RWPE1 (cell line): ENCODE measurements at places on chromosomes 3 and 15.

DNA sequence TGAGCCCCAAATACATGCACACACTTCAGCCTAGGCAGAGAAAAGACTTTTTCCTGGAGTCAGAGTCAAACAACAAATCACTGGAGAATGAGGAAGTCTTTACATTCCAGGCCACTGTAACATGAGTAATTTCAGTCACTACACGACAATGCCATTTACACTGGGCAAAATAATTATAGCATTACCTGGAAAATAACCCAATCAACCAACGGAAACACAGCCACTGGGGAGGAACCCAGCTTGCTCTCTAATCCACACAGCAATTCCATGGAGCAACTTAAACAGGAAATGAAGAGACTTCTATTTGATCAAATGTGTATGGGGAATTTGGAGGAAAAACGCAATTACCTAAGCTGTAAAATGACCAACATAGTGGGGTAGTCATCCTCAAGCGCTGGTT, 15.2 kb downstream of the FSTL1 start:
- DNase-seq: no peak

GRCh38 chr3:127150513-127151250, 42.2 kb upstream of the PRR23E start:
- DNase-seq: no peak

- DNase-seq: no peak
Measured at GRCh38 chr3:108021533-108021932, 69.3 kb downstream of the CD47 start.

DNA sequence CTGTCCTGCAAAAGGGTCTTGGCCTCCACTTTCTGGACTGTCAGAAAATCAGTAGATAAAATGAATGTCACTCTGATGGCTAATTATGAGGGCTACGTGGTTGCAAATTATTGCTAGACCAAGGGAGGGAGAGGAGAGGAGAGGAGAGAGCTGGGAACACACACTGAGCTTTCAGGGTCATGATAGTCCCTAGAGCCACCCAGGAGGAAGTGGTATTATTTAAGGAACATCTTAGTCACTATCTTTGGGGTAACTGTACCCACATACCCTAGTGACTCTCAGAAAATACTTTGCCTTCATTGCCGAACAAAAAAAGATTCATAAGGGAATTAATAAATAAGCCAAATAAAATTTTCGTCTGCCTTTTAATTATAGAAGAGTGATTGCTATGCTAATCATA, 642.3 kb upstream of the CFAP20DC start:
- no peak for DNase-seq

DNA sequence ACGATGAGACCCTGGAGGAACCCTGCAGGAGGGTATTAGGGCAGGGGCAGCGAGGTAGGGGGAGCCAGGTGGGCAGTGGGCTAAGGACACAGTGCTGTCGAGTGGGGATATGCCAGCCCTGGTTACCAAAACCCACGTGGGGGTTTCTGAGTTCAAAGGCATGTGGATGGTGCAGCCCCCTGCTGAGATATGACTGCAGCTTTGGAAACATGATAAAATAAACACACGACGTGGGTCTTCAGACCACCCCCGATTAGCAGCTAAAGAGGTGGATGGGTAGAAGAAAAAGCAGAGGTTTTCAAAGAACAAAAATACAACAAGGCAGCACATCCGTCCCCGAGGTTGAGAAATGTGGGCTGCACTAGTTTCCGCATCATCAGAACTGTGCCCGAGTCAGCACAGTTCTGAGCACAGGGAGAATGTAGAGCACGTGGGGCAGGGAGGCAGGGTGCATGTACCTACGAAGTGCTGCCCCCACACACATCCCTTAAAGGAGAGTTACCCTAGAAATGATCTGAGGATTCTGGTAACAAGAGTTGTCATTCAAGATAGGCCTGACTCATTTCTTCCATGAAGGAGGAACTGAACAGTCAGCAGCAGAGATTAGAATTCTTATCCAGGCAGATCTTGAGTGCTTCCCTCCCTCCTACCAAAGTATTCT, 121.3 kb downstream of the RPLP1 start:
- DNase-seq: no peak

DNA sequence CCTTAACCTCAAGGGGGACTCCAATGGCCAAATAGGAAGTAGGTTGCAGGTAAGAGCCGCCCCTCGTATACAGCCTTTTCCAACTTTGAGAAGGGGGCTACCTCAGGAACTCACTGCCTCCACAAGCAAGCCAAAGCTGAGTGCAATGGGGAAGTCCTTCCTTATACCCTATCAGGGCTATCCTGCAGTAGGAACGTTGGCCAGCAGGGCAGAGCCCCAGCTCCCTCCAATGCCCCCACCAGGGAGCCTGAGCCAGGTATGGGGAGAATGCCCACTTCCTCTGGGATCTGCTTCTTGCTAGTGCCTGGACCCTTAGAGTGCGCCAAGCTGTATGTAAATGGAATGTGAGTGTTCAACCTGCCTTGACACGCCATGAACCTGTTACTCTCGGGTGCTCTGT, 16.3 kb downstream of the CACNA2D2 start:
- DNase-seq: no peak

DNA sequence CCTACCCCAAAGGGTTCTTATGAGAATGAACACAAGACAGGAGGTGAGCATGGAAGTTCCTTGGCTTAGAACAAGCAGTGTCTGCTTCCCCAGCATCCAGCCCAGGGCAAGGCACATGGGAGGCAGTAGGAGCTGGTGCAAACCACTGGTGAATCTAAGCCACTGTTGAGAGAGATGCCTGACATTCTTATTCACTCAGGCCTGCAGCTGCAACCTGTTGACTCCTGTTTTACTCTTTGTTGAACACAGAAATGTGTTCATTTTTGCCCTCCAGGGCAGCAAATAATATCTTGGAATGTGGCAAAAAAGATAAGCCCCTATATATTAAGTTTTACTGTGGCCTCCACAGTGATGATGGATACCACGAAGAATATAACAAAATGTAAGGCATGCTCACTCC, 8.9 kb upstream of the PAK6 start:
- DNase-seq: no peak

- DNase-seq: no peak
Measured at GRCh38 chr15:76930831-76931396, 635 bp upstream of the RCN2 start.

DNA sequence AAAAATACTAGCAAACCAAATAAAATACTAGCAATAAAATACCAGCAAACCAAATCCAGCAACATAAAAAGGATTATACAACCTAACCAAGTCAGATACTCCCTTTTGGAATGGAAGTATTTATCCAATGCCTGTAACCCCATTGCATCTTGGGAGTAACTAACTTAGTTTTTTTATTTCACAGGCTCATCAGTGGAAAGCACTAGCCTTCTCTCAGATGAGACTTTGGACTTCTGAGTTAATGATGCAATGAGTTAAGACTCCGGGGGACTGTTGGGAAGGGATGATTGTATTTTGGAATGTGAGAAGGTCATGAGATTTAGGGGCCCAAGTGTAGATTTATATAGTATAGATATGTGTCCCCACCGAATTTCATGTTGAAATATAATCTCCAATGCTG, 41.2 kb downstream of the POLQ start:
- DNase-seq: no peak

- DNase-seq: no peak
Measured at GRCh38 chr3:119318876-119319275, 24.7 kb downstream of the ARHGAP31 start.

GRCh38 chr15:92922418-92923002, 22.4 kb downstream of the CHD2 start:
- no peak for DNase-seq

DNA sequence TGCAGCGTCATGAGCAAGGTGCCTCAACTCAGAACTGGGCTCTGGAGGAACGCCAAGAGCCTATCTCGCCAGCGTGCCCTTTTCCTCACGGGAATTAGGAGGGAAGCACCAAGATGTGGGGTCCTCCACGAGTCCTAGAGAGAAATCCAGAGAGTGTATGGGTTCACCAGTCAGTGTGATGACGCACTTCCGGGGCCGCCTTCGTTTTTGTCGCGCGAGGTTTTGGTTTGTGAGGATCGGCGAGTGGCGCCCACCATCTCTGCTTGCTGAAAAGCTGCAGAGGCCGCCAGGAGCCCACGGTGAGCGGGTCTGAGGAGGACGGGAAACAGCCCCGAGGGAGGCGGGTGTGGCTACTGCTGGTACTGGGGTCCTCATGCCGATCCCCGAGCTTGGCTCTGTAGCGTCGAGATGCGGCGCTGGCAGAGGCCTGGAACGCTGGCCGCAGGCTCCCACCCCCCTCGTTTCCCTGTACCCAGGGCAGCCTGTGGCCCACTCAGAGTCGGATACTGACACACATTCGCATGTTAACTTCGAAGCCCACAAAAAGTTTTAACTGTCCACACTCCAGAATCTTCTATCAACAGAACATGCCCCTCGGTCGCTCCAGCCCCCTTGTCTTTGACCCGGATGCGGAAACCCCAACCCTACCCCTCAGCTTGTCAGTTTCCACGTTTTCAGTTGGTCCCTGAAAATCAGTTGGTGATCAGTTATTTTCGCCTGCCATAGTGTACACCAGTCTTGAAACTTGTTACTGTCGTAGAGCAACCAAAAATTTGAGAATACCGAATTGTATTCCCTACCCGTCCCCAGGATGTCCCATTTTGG, 30.4 kb downstream of the ZNF662 start:
- peak; percentile 79 for DNase-seq

GRCh38 chr3:158617982-158618875, 26.1 kb upstream of the GFM1 start:
- no peak for DNase-seq

- peak; percentile 77 for DNase-seq
Measured at GRCh38 chr3:172155897-172156585, 116.7 kb downstream of the FNDC3B start.

DNA sequence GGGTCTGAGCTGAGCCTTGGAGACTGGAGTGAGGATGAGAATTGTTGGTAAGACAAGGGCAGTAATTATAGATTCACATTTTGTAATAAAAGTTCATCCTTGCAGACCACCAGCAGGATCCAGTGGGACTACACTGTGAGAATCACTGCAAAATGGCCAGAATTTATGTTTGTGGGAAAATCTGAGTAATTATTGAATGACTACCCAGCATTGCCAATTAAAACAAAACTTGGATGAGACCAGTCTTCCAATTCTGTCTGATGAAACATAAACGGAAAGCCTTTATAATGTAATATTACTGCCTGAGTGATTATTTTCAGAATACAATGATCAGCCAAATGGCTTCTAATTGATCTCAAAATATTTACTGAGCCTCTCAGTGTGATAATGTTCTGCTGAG, 323.3 kb upstream of the C2CD4B start:
- no peak for DNase-seq

DNA sequence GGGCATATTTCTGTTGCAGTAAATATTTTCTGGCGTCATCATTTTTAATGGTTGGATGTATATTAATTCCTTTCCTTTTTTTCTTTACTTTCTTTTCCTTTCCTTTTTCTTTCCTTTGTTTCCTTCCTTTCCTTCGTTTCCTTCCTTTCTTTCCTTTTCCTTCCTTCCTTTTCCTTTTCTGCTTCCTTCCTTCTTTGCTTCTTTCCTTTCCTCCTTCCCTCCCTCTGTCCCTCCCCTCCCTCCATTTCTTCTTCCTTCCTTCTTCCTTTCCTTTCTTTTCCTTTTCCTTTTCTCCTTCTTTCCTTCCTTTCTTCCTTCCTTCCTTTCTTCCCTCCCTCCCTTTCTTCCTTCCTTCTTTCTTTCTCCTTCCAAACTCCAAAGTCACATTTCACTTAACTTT, 54.9 kb upstream of the LYSMD4 start:
- no peak for DNase-seq

GRCh38 chr3:40657623-40658022, 132.9 kb downstream of the ZNF621 start:
- no peak for DNase-seq

DNA sequence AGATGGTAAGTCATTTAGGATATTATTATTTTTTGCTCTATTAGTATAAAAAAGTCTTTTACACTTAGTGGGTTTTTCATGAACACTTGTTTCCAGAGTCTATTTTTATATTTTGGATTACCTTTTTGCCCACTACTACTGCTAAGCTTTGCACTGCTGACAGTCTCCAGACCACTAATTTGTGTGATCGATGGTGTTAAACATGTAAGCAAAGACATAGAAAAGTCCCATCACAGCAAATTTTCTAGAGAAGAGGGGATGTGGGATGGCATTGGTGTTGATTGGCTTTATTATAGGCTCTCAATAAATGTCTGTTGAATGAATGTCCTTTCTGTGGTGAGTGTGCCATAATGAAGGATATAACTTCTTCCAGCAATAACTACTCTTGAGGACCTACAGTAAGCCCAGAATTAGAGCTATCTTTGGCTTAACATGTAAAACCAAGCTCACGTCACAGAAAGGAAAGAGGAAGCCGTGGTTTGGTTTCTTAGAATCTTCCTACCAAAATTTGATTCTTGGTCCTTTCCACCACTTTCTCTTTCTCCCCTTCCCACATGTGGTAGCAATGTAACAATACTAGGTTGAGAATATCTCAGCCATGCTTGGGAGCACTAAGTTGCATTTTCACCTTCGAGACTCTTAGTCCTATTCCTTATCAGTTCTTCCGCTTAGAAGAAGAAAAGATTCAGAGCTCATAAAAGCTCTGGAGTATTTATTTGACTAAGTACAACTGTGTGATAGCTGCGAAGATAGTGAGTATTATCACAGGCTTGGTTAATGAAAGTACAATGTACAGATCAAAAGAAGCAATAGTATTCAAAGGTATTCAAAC, 90.6 kb upstream of the UMPS start:
- no peak for DNase-seq

GRCh38 chr15:90165659-90166489, 35.3 kb upstream of the SEMA4B start:
- peak; percentile 96 for DNase-seq

GRCh38 chr15:89326316-89326715, 8.3 kb downstream of the POLG start:
- DNase-seq: no peak

GRCh38 chr3:133965013-133965570, 64.6 kb downstream of the SLCO2A1 start:
- DNase-seq: no peak

GRCh38 chr3:5026046-5026362, 46.8 kb downstream of the BHLHE40 start:
- no peak for DNase-seq

- no peak for DNase-seq
Measured at GRCh38 chr3:141246224-141246957, 14.8 kb downstream of the PXYLP1 start.

GRCh38 chr3:33991673-33992072, 193.2 kb downstream of the PDCD6IP start:
- DNase-seq: no peak

- no peak for DNase-seq
Measured at GRCh38 chr3:161745741-161746140, 249.1 kb downstream of the OTOL1 start.

DNA sequence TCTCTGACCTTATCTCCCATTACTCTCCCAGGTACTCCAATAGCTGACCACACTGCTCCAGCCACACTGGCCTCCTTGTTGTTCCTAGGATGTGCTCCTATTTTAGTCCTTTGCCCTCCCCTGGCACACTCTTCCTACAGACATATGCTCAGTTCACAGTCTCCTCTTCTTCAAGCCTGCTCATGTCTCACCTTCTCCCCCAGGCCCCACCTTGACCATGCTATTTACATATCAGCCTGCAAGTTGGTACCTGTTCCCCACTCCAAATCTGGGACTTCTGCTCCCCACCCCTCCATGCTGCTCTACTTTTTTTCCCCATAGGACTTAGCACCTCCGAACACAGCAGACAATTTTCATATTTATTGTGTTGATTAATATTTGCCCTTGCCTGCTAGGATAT, 84.9 kb upstream of the BCL6 start:
- DNase-seq: no peak
